ENCODE measurements at places on chromosomes 13 and 19. TPM values are rescaled to one million over a fixed set of nuclear protein-coding genes. Genes with fewer than 3 reads are reported as not detected.

- DNase-seq: no peak
These were observed 78.4 kb downstream of the DPF1 start for GRCh38 chr19:38145623-38146022.

DNA sequence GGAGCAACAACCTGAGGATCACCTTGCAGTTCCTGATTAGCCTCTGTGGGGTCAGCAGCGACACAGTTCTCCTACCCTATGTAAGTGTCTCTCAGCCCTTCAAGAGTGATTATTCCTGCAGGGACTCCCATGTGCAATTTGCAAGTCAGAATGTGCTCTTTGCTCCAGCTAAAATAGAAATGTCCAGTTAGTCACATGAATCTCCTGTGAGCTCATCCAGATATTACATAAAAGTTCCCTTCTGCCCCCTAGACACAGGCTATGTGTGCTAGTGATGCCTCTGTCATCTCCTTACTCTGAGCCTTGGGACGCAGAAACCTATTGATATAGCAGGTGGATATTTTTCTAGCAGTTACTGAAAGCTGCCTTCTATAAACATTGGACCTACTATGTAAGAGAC lies 105.5 kb downstream of the ZAR1L start:
- no peak for DNase-seq

GRCh38 chr13:82772816-82773215 lies 1109.5 kb downstream of the SLITRK1 start:
- no peak for DNase-seq

GRCh38 chr13:75295201-75295600 lies 186.8 kb downstream of the TBC1D4 start:
- DNase-seq: no peak

DNA sequence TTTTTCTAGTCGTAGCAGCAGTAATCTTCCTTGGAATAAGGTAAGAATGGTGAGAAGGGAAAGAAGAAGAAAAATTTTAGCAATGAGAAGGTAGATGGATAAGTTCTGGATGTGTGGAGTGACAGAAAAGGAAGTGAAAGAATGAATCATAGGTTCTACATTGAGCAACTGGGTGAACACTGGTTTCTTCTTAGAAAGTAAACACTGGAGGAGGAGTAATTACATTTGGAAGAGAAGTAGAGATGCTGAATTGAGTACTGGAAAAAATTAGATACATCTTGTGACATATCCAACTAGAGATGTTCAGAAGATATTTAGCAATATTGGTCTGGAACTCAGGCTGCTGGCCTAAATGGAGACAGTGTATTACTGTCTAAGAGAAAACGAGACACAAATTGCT lies 148.5 kb downstream of the GPC5 start:
- no peak for DNase-seq

DNA sequence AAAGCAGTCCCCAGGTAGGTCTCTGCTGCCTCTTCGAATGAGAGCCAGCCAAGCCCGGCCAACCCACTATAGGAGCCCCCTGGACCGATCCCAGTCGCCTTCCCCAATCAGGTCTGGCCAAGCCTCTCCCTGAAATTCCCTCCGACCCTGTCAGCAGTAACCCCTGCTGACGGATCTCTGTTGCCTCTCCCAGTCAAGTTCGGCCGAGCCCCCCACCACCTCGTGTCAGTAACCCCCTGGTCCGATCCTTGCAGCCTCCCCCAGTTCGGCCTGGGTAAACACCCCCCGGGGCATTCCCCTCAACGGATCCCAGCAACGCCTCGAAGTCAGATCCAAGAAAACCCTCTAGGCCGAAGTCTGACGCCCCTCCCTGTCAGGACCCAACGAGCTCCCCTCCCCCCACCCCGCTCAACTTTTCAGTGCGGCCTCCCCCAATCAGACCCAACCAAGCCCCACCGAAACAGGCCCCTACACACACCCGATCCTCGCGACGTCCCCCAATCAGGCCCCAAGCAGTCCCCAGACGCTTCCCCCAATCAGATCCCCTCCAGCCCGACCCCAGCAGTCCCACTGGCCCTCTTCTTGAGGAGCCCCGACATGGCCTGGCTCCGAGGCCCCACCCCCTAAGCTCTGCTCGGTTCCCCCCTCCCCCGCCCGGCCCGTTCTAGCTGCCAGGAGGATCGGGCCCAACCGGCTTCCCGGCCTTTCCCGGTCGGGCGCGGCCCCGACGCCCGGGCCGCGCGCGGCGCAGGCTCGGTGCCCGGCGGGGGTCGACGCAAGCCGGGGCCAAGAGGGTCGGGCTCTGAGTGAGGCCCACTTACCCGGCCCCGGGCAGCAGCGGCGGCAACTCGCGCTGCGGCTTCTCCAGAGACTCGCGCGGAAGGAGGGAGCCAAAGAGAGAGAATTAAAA lies 1.8 kb downstream of the TNPO2 start:
- peak; percentile 57 for DNase-seq

DNA sequence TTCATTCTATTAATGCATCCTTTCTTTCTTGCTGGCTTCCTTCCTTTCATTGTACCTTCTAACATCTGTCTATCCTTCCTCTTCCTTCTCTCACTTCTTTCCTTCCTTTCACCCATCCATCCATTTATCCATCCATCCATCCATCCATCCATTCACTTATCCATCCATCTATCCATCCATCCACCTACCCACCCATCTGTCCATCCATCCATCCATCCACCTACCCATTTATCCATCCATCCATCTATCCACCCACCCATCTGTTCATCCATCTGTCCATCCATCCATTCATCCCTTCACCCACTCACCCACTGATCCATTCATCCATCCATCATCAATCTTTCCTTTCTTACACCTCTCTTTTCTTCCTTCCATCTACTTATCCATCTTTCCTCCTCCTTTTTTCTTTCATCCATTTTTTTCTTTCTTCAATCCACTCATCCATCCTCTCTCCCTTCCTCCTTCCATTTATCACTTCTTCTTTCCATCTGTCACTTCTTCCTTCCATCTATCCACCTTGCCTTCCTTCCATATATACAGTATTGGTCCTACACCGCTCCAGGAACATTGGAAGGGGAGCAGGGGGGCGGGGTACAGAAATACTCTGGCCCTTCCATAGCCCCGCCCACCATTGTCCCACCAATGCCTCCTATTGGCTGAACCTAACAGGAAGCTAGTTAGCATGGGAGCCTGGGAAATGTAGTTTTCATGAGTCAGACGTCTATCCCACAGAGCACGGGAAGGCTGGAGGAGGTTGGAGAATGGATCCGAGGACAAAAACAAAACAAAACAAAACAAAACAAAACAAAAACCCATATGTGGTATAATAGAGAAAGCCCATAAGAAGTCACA lies 45.9 kb downstream of the MBD3L1 start:
- no peak for DNase-seq

- DNase-seq: no peak
These were observed 130.2 kb downstream of the DNAJC15 start for GRCh38 chr13:43153436-43154090.

- DNase-seq: no peak
These were observed 13.2 kb downstream of the GPX4 start for GRCh38 chr19:1116726-1117581.

DNA sequence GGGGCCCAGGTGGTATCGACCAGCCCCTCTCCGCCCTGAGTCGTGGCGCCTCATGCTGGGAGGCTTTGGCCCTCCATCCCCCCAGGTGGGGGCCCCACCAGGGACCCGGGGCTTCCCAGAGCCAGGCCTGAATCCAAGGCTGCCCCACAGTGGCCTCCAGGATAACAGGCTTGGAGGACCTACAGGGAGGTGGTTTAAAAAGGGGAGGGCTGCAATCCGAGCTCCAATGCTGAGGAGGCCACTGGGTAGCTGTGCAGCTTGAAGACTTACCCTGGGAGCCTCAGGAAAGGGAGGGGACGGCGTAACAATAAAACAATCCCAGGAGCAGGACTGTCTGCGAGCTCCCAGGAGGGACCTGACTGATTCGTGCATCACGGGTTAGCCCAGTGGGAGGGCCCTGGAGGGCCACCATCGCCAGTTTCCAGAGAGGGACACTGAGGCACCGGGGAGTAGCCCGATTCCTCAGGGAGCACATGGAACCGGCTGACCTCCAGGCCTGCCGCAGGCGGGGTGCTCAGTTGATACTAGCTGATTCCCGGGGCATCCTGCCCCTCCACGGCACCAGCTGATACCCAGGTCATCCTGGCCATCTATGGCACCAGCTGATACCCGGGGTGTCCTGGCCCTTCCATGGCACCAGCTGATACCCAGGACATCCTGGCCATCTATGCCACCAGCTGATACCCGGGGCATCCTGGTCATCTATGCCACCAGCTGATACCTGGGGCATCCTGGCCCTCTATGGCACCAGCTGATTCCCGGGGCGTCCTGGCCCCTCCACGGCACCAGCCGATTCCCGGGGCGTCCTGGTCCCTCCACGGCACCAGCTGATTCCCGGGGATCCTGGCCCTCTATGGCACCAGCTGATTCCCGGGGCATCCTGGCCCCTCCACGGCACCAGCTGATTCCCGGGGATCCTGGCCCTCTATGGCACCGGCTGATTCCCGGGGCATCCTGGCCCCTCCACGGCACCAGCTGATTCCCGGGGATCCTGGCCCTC lies 3.7 kb upstream of the C2CD4C start:
- no peak for DNase-seq

DNA sequence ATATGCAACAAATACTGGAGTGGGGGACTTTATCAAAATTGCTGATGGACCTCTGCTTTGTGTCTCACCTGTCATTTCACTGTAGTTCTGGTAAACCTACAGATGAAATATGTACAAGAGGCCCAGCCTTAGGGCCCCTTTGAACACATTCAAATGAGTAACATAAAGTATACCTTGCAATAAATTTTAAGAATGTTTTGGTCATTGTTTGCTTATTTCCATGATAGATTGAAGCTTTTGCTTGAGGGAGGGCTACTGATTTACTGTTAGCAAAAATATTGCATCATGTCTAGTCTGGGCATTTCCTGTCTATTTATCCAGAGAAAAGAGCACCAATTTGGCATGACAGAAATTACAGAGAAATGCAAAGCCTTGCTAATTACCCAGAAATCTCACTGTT lies 705.5 kb upstream of the PCDH9 start:
- no peak for DNase-seq

DNA sequence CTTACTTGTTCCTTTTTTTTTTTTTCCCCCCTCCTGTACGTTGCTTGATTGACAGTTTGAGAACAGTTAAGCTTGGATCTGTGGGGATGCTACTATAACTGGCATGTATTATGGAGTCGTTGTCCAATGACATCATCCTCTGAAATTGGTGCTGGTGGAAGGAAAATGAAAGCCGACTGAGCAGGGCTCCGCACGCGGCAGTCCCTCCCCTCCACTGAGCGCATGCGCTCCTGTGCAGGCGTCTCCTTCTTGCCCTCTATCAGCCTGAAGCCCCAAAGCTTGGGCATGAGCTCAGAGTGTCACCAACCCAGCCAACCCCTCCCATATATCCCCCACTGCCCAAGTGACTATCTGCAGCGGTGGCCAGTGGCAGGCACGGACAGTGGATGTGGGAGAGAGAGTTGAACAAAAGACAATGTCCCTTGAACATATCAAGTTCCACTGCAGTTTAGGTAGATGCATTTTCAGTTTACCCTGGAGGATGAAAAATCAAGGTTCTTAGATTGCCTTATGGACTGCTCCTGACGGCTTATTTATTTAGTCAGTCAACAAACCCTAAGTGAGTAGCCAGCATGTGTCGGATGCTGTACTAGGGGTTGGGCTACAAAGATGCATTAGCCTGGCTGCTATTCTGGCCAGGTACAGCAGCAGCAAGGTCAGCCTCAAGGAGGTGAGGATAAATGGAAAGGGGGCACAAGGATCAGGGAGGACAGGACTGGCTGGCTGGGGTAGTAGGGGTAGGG lies 20.8 kb downstream of the MBNL2 start:
- no peak for DNase-seq

- DNase-seq: no peak
These were observed 12.5 kb downstream of the SUPT20H start for GRCh38 chr13:37047032-37047431.

DNA sequence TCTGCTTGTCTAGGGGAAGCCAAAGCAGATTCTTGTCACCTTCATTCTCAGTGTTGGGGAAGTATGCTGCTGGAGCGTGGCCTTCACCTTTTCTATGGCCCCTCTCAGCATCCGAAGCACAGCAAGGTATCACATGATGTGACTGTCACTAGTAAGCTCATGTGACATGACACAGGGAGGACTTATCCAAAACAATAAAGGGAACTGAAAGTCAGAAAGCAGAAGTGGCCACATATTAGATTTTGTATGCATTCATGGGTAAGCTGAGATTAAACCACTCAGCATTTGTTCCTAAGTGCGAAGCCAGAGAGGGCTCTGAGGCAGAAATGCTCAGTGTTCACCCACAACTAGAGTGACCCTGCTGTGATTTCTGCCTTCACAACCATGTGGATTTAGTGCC lies 72.8 kb upstream of the PCDH8 start:
- no peak for DNase-seq

GRCh38 chr19:10007371-10008183 lies 2.7 kb downstream of the COL5A3 start:
- no peak for DNase-seq

DNA sequence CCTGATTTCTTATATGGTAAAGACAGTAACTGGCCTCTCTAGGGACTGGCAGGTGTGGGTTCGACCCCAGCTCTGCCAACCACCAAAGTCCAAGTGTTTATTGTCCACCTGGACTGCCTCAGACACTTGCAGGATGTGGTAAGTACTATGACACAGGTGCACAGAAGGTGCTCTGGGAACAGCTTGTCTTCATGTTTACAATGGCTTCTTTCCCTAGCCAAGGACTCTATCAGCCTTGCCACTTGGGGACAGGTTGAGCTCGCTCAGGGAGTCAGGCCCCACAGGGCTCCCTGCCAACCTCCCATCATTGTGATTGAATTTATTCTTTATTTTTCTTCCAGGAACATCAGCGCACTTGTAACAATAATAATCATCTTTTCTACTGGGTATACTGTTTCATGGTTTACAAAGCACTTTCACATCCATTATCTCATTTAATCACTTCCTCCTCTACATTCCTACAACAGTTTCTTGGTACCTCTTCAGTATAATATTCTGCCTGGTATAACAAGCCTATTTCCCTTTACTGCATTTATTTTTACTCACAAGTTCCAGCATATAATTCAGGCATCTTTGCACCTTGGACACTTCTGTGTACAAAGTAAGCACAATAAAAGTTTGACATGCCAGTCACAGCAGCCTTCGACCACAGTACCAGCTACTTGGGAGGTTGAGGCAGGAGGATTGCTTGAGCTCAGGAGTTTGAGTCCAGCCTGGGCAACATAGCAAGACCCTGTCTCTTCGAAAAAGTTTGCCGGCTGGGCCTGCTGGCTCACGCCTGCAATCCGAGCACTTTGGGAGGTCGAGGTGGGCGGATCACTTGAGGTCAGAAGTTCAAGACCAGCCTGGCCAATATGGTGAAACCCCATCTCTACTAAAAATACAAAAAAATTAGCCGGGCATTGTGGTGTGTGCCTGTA lies 24.2 kb upstream of the GATAD2A start:
- no peak for DNase-seq

GRCh38 chr19:45331411-45331810 lies 8.7 kb upstream of the CKM start:
- DNase-seq: no peak

The FXYD5 gene
- 376 TPM for total RNA-seq

The ZNF83 gene
- 109 TPM for total RNA-seq

The ZNF91 gene
- 152 TPM for total RNA-seq

The DZIP1 gene
- not detected for total RNA-seq

The ZNF613 gene
- 9.6 TPM for total RNA-seq

The SIGLEC12 gene
- 0.27 TPM for total RNA-seq

The OR4F17 gene
- not detected for total RNA-seq

Data from naive thymus-derived CD4-positive, alpha-beta T cell (primary cell).